ENCODE measurements at places on chromosomes 12 and 14. TPM values are rescaled to one million over a fixed set of nuclear protein-coding genes. Genes with fewer than 3 reads are reported as not detected.

SCN8A gene
- total RNA-seq: 2.0 TPM

HNF1A gene
- not detected for total RNA-seq

LALBA gene
- total RNA-seq: not detected

TESPA1 gene
- not detected for total RNA-seq
